Left lung (tissue), 14 donors: ENCODE measurements at places on chromosomes 16 and 17. TPM values are rescaled to one million over a fixed set of nuclear protein-coding genes. Genes with fewer than 3 reads are reported as not detected.
A peak's percentile ranks its signal among the peaks of the same experiment; 100 is the strongest.

DNA sequence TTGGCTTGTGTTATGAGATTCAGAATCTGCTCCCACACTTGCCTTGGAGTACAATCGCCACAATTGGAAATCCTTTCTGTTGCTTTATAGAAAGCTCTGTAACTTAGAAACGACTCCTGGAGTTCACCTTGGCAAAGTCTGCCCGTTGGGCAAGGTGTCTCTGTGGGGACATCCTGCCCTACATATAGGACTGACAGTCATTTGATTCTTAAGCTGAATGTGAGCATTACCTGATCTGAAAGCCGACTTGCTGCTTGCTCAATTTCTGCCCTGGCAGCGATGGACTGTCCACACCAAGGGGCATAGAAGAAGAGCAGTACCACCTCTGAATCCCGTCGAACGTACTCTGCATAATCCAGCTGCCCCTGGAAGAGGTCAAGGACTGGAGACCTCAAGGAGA is 6.9 kb downstream of the TXNDC11 start:
- no peak for DNase-seq

DNA sequence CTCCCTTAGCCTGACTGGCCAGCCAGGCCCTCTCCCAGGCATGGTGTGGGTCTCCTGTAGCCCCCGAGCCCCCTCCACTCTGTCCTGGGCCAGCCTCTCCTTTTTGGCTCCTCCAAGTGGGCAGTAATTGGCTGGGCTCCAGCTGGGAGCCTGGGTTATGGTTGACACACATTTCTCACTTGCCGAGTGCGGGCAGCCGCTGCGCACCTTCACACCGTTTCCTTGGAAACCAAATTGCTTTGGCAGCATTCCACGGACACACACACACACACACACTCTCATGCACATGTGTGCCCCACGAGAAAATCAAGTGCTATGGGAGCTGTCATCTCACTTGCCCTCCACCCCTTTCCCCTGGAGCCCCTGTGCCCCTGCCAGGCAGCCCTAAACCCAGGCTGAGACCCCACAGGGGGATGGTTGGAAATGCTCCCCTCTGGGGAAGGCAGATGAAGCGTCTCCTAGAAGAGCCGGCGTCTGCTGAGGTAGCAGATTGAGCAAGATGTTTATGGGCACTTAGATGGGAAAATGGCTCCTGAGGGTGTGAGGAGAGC is 402.7 kb upstream of the TNRC6C start:
- no peak for DNase-seq

GRCh38 chr16:49463529-49463928 is 89.9 kb downstream of the C16orf78 start:
- peak; percentile 26 for DNase-seq

- DNase-seq, result no peak
Observed at GRCh38 chr17:82004517-82005455, 17.9 kb downstream of the CENPX start.

DNA sequence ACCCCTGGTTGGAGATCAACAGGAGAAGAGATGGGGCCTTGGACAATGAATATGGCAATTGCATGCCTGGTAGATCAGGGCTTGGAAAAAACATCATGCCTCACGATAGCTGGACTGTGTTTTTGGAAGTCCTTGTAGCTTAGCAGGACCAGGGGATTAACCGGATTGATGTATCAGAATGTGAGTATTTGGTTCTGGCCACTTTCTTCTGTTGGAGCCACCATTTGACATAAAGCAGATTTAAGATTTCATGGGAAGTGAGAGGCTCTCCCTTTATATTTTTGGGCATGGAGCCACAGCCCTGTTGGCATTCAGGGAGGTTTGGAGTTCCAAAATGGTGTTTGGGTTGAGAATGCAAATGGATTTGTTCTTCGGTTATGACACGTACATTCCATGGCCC is 424.7 kb upstream of the MAF start:
- no peak for DNase-seq

DNA sequence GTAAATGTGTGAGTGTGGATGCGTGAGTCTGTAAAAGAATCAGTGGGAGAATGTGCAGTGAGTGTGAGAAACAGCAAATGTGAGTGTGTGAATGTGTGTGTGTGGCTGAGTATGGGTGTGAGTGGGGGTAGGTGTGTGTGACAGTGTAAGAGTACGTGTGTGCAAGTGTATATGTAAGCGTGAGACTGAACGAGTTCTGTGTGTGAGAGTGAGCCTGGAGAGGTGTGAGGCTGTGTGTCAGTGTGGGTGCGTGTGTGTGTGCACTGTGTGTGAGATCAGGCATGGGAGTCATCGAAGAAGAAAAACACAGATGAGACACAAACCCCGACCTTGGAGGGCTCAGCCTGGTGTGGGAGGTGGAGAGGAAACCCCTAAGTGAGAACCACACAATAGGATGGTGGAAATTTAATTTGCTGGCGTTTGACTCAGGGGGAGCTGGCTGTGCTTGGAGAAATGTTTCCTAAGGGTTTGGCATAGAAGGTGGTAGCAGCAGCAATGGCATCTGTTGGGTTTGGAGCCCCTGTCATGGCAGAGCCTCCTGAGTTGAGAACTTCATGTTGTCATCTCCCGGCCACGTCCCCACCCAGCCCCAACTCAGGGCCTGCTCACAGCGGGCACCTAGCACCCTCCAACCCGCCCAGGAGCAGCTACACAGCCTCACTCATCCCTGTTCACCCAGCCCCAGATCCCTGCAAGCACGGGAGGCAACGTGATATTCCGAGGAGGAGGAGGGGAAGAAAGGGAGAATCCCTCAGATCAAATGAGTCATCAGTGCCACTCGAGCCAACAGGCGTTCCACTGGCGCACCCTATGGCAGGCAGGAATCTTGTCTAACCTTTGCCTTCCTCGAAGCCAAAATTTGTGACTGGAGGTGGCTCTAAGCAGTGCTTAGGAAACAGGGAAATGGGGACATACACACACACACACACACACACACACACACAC is 14.3 kb upstream of the NUBP1 start:
- no peak for DNase-seq

DNA sequence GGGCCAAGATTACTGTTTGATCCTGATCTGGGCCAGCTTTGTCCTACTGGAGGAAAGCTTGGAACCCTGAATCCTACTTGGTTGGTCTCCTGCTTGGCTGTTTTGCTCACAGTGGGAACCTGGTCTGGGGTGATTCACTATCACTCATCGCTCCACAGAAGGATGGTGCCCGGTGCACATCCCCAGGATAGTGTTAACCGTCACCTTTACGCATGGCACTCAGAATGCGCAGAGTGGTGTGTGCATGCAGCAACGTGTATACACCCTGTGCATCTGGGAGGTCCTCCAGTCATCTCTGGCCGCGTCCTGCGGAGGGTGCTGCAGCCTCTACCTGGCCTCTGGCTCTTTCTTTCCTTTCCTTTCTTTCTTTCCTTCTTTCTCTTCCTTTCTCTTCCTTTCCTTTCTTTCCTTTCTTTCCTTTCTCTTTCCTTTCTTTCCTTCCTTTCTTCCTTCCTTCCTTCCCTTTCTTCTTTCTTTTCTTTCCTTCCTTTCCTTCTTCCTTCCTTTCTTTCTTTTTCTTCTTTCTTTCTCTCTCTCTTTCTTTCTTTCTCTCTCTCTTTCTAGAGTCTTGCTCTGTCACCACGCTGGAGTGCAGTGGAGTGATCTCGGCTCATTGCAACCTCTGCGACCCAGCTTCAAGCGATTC is 13.1 kb downstream of the SOCS3 start:
- DNase-seq, result no peak

The ABCA5 gene
- total RNA-seq, result 15.6 TPM

The ADAD2 gene
- 0.24 TPM for total RNA-seq

The RARA gene
- 62.6 TPM for total RNA-seq
